Vagina (tissue), 2 donors: ENCODE measurements at places on chromosomes 4 and X.

GRCh38 chr4:128811571-128812441, 2.3 kb downstream of the JADE1 start:
- peak overlapping the region; percentile 58 for H3K4me3 ChIP-seq
- no peaks in the 10 kb centered on the region for H3K27me3 ChIP-seq
- peak overlapping the region; percentile 89 for H3K27ac ChIP-seq
- DNase-seq = peak; percentile 91
- peaks cover 20% of the 10 kb centered on the region for H3K4me1 ChIP-seq

- no peaks in the 10 kb centered on the region for H3K4me1 ChIP-seq
- no peak overlapping the region for H3K4me3 ChIP-seq
- H3K27ac ChIP-seq = no peak overlapping the region
Observed at GRCh38 chr4:130689181-130689580, 1593.2 kb downstream of the C4orf33 start.

GRCh38 chrX:97199501-97199900, 315.8 kb downstream of the RPA4 start:
- no peaks in the 10 kb centered on the region for H3K27me3 ChIP-seq
- no peaks in the 10 kb centered on the region for H3K36me3 ChIP-seq
- DNase-seq = no peak
- no peaks in the 10 kb centered on the region for H3K4me1 ChIP-seq
- no peak overlapping the region for H3K4me3 ChIP-seq
- no peak overlapping the region for H3K27ac ChIP-seq

DNA sequence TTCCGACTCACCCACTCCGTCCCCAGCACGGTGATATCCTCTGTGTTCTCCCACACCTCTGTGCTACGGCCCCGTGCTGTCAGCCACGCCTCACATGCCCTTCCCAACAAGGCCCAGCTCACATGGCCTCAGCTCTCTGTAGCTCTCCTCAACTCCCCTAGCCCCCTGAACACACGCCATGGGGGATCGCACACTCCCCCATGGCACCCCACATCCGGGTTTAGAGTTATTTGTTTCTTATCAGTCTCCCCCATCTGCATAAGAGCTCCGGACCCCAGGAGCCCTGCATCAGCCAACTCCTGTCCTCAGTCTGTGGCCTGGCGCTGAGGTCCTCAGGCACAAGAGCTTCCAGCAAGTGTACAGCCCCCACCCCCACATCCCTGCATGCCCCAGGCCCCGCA, 7.0 kb downstream of the C4orf50 start:
- no peak overlapping the region for H3K27ac ChIP-seq
- no peak for DNase-seq
- no peaks in the 10 kb centered on the region for H3K4me1 ChIP-seq
- H3K36me3 ChIP-seq = no peaks in the 10 kb centered on the region
- H3K27me3 ChIP-seq = no peaks in the 10 kb centered on the region

- H3K27ac ChIP-seq = no peak overlapping the region
- no peaks in the 10 kb centered on the region for H3K27me3 ChIP-seq
- no peaks in the 10 kb centered on the region for H3K4me1 ChIP-seq
- H3K4me3 ChIP-seq = no peak overlapping the region
Observed at GRCh38 chrX:125769628-125770027, 396.5 kb downstream of the DCAF12L2 start.

DNA sequence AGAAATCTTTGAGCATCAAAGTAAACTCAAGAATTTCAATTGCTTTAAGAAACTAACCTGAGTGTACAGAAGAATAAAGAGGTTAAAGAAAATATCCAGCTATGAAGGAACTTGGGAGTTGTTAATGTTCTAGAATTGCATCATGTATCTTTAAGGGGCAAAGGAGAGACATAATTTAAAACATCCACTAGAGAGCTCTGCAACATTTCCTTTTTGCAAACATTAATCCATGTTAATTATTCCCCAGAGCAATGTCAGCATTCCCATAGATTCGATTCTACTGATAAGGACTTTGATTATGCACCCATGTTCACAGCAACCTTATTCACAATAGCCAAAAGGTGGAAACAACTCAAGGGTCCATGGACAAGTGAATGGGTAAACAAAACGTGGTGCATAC, 80.2 kb upstream of the SORBS2 start:
- no peaks in the 10 kb centered on the region for H3K4me1 ChIP-seq
- H3K4me3 ChIP-seq = no peak overlapping the region
- no peaks in the 10 kb centered on the region for H3K36me3 ChIP-seq
- no peaks in the 10 kb centered on the region for H3K27me3 ChIP-seq
- no peak overlapping the region for H3K27ac ChIP-seq
- no peak for DNase-seq

DNA sequence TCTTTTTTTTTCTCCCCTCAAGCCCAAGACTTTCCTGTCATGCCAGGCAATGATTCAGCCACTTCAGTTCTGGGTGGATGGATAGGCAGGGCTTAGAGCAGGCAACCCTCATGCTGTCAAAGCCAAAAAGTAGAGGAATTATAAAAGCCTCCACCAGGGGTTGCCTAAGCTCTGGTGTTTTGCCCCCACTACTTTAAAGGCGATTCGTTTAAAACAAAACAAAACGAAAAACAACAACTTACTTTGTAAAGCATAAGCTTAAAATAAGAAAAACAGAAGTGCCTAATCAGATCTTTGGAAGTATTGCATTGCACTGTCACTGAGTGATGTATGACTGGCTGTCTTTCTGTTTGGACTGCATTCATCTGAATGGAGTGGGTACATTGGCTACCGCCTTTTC, 5.3 kb upstream of the IDS start:
- no peak overlapping the region for H3K4me3 ChIP-seq
- no peak for DNase-seq
- H3K27me3 ChIP-seq = no peaks in the 10 kb centered on the region
- no peaks in the 10 kb centered on the region for H3K4me1 ChIP-seq

- no peak overlapping the region for H3K27ac ChIP-seq
- no peaks in the 10 kb centered on the region for H3K4me1 ChIP-seq
- no peak overlapping the region for H3K4me3 ChIP-seq
- no peaks in the 10 kb centered on the region for H3K36me3 ChIP-seq
Observed at GRCh38 chr4:81314196-81314896, 99.3 kb upstream of the PRKG2 start.

- H3K27me3 ChIP-seq = no peaks in the 10 kb centered on the region
- H3K36me3 ChIP-seq = no peaks in the 10 kb centered on the region
- H3K27ac ChIP-seq = no peak overlapping the region
Observed at GRCh38 chr4:6806924-6807626, 24.5 kb downstream of the KIAA0232 start.

- H3K27ac ChIP-seq = no peak overlapping the region
- no peaks in the 10 kb centered on the region for H3K4me1 ChIP-seq
- no peak overlapping the region for H3K4me3 ChIP-seq
- H3K27me3 ChIP-seq = no peaks in the 10 kb centered on the region
- H3K36me3 ChIP-seq = no peaks in the 10 kb centered on the region
- DNase-seq = no peak
Observed at GRCh38 chr4:532588-533317, 33.7 kb downstream of the PIGG start.

DNA sequence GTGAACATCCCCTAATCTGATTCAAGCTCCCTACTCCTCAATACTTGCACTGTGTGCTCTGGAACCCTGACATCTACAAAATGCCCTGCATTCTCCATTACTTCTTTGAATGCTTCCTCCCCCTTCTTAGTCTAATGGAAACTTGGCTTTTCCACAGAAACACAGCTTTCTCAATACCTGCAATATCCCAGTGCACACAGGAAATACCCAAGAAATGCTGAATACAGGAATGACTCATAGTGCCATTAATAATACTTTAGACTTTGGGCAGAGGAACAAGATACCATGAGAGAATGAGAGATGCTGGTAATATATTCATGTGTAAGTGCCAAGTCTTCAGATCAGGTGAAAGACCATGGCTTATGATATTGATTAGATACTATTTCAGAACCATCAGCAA, 5.6 kb downstream of the QRFPR start:
- H3K4me1 ChIP-seq = peaks cover 3% of the 10 kb centered on the region
- no peak overlapping the region for H3K4me3 ChIP-seq
- H3K27me3 ChIP-seq = no peaks in the 10 kb centered on the region
- DNase-seq = no peak
- H3K36me3 ChIP-seq = no peaks in the 10 kb centered on the region

GRCh38 chr4:126740687-126741086, 892.1 kb upstream of the INTU start:
- no peak overlapping the region for H3K4me3 ChIP-seq
- H3K27ac ChIP-seq = no peak overlapping the region
- no peak for DNase-seq
- H3K4me1 ChIP-seq = no peaks in the 10 kb centered on the region
- H3K36me3 ChIP-seq = no peaks in the 10 kb centered on the region

- H3K4me1 ChIP-seq = no peaks in the 10 kb centered on the region
- H3K36me3 ChIP-seq = no peaks in the 10 kb centered on the region
- no peak overlapping the region for H3K4me3 ChIP-seq
Observed at GRCh38 chr4:145234091-145234706, 53.8 kb upstream of the OTUD4 start.

GRCh38 chr4:81631958-81632441, 160.3 kb upstream of the RASGEF1B start:
- H3K27ac ChIP-seq = no peak overlapping the region
- H3K4me1 ChIP-seq = peaks cover 6% of the 10 kb centered on the region
- DNase-seq = no peak
- no peaks in the 10 kb centered on the region for H3K27me3 ChIP-seq

- H3K27me3 ChIP-seq = no peaks in the 10 kb centered on the region
- no peaks in the 10 kb centered on the region for H3K36me3 ChIP-seq
- H3K4me1 ChIP-seq = no peaks in the 10 kb centered on the region
Observed at GRCh38 chrX:151000861-151001331, 17.8 kb downstream of the HMGB3 start.

DNA sequence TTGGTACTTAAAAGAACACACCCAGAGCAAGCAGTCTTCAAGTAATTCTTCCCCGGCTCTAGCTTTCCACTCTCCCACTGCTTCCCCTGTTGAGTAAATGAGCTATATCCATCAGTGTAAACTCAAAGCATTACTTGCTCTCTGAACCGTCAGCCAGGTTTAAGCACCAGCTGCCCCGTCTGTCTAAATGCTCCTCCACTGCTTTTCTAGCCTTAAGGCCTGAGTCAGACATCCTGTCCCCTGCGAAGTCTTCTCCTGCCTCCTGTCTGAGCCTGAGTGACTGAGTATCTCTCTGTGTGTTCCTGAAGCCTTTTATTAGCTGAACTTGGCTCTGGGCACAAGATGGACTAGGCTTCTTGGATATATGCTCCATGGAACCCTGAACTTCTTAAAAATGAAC, 205.1 kb downstream of the STK32B start:
- no peak for DNase-seq
- H3K27ac ChIP-seq = no peak overlapping the region
- H3K27me3 ChIP-seq = no peaks in the 10 kb centered on the region
- H3K4me3 ChIP-seq = no peak overlapping the region
- no peaks in the 10 kb centered on the region for H3K4me1 ChIP-seq
- H3K36me3 ChIP-seq = no peaks in the 10 kb centered on the region

DNA sequence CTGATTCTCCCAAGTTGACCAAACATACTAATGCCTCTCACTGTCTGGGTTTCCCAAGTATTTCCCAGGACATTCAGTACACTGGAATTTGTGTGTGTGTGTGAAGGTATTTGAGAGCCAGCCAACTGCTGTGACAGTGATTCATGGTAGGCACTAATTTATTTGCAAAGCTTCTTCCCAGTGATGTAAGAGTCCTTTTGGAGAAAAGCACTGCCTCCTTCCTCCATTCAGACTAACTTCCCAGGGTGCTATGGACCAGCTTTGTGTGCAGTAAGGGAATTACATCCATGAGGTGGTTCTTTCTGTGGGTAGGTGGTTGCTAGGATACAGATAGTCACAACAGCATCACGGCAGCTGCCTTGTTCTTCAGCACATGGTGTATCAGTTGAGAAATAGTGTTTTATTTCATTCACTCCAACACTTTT, 8.7 kb downstream of the EGF start:
- no peaks in the 10 kb centered on the region for H3K27me3 ChIP-seq
- H3K4me1 ChIP-seq = no peaks in the 10 kb centered on the region
- no peak overlapping the region for H3K4me3 ChIP-seq
- no peak overlapping the region for H3K27ac ChIP-seq

DNA sequence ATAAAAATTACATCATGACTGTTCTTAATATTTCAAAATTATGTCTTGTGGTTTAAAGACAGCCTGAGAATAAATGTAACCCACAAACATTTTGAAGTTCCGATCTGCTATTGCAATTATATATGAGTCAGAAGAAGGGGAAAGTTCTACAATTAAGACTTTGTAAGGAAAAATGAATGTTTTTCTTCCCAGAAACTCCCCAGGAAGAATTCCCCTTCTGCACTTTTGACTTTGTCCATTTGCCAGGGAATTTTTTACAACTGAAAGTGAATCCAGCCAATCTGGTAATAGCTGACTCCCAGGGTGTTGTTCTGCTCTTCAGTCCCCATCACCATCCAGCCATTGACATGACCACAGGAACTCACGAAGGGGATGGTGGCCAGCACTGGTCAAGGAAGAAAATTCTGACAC, 61.6 kb upstream of the NOCT start:
- no peaks in the 10 kb centered on the region for H3K36me3 ChIP-seq
- DNase-seq = no peak
- peak overlapping the region; percentile 24 for H3K27ac ChIP-seq
- H3K27me3 ChIP-seq = no peaks in the 10 kb centered on the region

DNA sequence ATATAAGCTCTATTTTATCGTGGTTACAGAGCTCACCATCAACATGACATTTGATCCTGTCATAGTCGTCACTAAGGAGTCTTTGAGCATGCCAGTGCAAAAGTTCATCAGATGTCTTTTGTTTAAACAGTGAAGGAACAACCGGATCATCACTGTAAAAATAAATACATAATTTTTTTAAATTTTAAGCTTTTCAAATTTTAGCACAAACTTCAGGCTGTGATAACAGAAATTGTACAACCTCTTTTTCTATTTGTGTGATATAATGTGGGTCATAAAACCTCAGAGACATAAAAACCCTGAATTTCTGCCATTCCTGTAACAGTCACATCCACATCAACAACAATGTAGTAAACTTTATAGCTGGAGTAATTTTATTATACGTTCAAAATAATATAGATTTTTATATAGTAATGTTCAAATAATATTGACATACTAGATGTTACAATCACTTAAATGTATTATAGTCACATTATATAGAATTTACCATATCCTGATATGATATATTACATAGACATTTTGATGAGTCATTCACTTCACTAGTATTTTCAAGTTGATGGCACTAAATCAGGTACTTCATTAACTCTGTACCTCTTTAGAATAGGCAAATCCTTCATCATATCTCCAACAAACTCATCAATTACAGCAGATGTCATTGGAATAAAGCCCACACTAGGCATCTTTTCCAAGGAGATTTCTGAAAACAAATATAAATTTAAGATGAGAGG, 47.7 kb downstream of the DDX60L start:
- no peak overlapping the region for H3K4me3 ChIP-seq
- DNase-seq = no peak
- H3K4me1 ChIP-seq = no peaks in the 10 kb centered on the region
- H3K36me3 ChIP-seq = no peaks in the 10 kb centered on the region
- H3K27me3 ChIP-seq = no peaks in the 10 kb centered on the region
- no peak overlapping the region for H3K27ac ChIP-seq

DNA sequence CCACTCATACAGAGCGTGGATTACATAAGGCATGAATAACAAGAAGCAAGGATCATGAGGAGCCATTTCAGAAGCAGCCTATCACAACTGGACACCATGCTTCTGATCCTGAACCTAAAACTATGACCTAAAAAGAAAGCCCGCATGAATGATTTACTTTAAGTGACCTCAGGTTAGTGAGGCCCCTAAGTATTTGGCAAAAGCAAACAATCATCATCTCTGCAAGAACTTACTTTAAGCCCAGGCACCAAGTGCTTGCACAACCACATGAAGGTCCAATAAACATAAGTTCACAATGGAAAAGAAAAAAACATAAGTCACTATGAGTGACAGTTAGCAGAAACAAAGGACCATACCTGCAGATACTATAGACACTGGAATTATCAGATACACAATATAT, 7.9 kb upstream of the MBTPS2 start:
- H3K27me3 ChIP-seq = no peaks in the 10 kb centered on the region
- no peaks in the 10 kb centered on the region for H3K4me1 ChIP-seq
- H3K36me3 ChIP-seq = no peaks in the 10 kb centered on the region
- no peak for DNase-seq
- H3K4me3 ChIP-seq = no peak overlapping the region
